ENCODE measurements at places on chromosomes 7 and 10.

DNA sequence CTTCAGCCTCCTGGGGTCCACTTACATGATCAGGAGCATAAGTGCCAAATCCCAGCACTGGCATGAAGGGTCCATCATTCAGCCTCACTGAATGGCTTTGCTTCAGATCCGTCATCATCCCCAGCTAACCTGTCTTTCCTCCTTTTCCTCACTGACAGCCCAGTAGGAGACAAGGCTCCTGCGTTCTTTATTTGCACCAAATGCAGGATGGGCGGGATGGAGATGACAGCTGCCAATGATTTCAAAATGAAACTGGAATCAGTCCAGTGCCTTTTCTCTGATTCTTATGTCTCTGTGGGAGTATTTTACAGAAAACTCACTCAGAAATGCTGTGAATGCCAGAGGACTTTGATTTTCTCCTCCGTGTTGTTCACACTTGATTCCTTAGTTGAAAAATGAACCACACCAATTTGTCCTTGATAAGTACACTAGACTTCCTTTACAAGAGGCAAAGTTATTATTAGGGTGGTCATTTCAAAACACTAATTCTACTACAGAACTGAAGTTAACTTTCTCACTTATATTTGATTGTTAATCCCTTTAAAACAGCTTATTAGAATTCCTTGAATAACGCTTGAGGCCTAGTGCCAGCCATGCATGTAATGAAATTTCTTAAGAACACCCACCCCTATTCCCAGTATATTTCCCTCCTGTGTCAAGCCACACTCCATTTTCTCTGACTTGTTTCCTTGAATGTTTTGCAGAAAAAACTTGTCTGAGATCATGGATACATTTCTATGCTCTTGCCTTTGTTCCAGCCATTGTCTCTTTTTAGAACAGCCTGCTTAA, at the start of gene AKR1C8:
AKR1C8 (minus strand) TSS at position 164 of the 789 bp plus-strand sequence; CDS start at position 118, 46 bp downstream.
- no peak for DNase-seq

DNA sequence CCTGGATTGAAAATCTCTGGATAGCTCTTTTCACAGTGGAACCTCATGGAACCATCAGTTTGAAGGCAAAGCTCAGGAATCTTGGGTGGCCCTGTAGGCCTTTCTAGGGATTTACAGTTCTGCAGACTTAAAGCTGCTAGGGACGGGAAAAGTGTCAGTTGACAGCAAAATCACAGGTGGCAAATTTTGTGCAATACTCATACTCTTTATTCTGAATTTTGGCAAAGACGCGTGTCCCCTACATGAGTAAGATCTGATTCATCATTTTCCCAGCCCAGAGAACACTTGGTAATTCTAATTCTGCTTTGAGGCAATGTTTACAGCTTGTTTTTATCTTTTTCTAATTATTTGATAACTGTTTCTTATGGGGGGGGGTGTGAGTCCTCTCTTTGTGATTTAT, 3.6 kb downstream of the LRRC17 start:
- DNase-seq = peak; percentile 86

DNA sequence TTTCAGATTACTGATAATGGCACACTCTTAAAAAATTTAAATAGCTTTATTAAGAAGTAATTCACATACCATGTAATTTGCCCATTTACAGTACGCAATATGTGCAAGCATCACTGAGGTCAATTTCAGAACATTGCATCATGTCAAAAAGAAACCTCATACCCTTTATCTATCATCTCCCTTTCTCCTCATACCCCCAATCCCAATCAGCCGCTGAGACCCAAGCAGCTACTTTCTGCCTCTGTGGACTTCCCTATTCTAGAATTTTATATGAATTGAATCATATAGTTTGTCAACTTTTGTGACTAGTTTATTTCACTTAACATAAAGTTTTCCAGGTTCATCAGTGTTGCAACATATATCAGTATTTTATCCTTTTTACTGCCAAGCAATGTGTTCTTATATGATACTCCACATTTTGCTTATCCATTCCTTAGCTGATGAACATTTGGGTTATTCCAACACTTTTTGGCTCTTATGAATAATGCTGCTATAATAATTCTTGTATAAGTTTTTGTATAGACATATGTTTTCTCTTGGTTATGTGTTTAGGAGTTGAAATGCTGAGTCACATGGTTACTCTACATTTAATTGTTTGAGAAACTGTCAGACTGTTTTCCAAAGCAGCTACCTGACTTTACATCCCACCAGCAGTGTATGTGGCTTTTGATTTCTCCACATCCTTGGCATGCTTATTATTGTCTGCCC, 26.9 kb upstream of the TPK1 start:
- DNase-seq = no peak

- peak; percentile 43 for DNase-seq
These were observed 662 bp downstream of the POLR3A start for GRCh38 chr10:78028438-78029268.

GRCh38 chr10:102517553-102517952, 13.8 kb downstream of the SUFU start:
- no peak for DNase-seq

- no peak for DNase-seq
These were observed 34.6 kb downstream of the MGAM start for GRCh38 chr7:142030294-142030693.

DNA sequence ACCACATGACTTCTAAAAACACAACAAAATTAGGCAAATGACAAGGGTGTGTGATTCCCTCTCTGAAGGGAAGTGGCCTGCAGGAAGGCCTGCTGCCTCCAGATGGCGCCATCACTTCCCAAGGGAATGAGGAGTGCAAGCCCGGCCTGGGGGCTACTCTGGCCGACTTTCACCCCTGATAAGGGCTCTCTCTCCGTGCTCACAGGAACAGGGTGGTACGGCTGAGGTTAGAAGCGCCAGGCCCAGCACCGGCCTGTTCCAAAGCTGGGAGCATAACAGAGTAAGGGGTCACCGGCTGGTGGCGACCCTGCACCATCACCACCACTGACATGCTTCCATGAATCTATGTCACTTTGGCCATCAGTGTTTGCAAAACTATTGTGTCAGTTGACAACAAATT, 13.1 kb downstream of the RBP3 start:
- DNase-seq = no peak

- no peak for DNase-seq
These were observed 75.3 kb downstream of the GLI3 start for GRCh38 chr7:42161719-42162118.

- no peak for DNase-seq
These were observed 69.7 kb downstream of the MGAM2 start for GRCh38 chr7:142181211-142181610.

- peak; percentile 87 for DNase-seq
These were observed 26.0 kb upstream of the MCU start for GRCh38 chr10:72665925-72666324.

DNA sequence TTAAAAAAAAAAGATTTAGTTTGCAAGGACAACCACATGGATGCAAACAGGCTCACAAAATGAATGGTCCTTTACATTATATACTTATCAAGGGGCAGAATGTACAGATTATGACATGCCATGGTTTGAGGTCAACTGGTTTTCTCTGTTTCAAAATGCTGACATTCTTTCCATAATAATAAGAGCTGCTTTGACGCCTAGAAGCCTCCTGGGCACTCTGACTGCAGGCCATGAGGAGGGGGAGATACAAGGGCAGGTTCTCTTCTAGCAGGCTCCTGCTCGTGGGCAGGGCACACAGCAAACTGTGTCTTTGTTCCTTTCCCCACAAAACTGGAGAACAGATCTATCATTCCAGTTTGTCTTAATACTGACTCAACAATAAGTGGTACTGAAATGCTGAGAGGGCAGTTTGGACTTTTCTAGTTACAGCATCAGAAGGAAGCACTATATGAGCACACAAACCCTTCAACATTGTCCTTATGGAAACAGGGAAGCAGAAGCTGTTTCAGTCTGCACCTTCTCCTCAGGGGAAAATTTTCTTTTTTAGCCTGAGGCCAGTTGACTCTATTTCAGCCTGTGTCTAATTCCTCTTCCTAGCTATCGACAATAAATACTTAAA, 314.9 kb upstream of the AOAH start:
- DNase-seq = no peak

- no peak for DNase-seq
These were observed 24.2 kb upstream of the DDC start for GRCh38 chr7:50589364-50589763.

DNA sequence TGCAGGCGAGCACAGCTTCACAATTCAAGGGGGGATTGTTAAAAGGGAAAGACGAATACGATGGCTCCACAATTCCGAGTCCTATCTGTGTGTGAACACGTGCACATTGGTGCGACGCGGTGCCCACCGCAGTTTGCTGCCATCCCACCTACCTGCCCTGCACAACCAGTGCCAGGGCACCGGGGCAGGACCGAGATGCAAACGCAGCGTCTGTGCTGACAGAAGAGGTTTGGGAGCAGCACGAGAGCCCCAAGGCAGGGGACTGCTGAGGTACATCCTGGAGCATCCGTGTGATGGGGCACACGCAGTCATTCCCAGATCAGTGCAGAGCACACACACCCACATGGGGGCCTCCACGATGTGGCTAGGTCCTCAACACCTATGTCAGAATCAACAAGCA, 221.3 kb downstream of the DNAJB6 start:
- DNase-seq = no peak

GRCh38 chr7:96284835-96285234, 37.1 kb downstream of the SLC25A13 start:
- DNase-seq = no peak

GRCh38 chr10:62082729-62083411, 181.4 kb downstream of the ARID5B start:
- no peak for DNase-seq

- peak; percentile 92 for DNase-seq
These were observed 115.8 kb downstream of the THSD7A start for GRCh38 chr7:11716185-11716584.

GRCh38 chr10:660413-660969, 29.0 kb downstream of the DIP2C start:
- no peak for DNase-seq

GRCh38 chr10:71888623-71889387, 37.8 kb upstream of the PSAP start:
- DNase-seq = peak; percentile 67

DNA sequence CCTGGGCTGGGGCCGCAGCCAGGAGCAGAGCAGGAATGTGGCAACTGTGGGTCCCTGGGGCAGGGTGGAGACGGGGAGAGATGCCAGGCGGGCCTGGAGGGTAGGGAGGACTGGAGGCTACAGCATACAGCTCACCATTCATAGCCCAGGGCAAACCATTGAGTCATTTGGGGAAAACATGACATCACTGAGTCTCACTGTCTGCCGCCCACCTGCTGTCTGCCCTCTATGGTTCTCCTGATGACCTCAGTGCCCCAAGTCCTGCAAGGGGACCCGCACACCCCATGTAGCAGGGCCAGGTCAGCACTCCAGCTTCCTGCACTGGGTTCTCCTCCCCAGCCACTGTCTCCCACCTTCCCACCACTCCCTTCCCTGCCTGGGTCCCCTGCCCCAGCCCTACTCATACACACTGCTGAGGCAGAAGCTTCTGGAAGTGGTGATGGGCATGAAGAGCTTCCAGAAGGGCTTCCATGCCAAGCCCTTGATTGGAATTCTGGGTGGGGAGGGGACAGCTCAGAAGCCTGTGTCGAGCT, 10.4 kb downstream of the CHST3 start:
- peak; percentile 98 for DNase-seq

- peak; percentile 16 for DNase-seq
These were observed 41.3 kb upstream of the AGMO start for GRCh38 chr7:15603124-15603523.

DNA sequence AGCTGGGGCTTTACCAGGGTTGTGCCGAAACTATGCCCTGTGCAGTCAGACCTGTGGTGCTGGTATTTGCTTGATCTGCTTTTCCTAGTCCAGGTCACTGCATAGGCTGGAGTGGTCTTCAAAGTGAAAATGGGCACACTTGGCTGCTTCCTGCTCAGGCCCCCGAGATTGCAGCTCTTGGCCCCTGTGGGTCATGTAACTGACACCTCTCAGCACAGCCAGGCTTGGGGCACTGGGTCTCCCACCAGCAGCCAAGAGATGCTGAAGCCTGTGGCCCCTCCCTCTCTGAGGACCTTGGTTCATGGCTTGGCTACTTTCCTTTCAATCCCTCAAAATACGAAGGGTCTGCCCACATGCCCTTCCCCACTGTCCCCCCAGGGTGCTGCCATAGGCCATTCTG, 33.7 kb downstream of the PDIA4 start:
- no peak for DNase-seq

GRCh38 chr7:22992874-22993840, 20.8 kb downstream of the HYCC1 start:
- DNase-seq = no peak

DNA sequence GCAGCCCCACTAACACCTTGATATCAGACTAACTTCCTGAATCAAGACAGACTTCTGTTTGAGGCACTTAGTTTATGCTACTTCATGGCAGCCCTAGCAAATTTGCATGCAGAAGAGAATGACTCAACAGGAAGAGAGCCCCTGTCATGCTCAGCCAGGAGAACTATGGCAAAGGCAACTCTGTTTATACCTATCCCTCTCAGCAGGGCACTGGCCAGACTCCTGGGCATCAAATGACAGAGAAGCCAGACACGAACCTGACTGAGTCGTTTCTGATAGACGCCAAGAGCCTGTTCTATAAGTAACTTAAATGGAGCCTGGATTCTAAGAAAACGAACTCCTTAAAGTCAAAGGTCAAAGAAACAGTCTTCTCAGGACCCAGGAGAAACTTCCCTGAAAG, 50.9 kb upstream of the UNC5B start:
- peak; percentile 56 for DNase-seq

DNA sequence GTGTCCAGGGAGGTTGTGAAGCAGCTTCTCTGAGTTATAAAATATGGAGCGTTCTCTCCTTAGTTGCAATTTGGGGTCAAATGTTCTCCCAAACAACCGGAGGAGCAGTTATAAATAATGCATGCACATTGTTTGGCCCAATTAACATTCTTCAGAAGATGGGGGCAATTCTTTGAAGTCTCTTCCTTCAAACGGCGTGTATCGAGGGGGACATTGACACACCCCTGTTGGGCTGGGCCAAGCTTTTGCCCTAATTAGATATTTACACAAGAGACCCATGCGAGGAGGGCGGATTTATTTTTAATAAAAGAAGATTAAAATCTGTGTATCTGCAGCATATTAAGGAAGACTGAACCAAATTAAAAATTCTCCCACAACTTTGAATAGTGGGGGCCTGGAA, 107.3 kb downstream of the PTPRE start:
- DNase-seq = no peak

GRCh38 chr7:129176916-129177710, 11.3 kb upstream of the SMO start:
- DNase-seq = no peak
